ENCODE measurements at places on chromosomes 6 and 20. TPM values are rescaled to one million over a fixed set of nuclear protein-coding genes. Genes with fewer than 3 reads are reported as not detected.

DNA sequence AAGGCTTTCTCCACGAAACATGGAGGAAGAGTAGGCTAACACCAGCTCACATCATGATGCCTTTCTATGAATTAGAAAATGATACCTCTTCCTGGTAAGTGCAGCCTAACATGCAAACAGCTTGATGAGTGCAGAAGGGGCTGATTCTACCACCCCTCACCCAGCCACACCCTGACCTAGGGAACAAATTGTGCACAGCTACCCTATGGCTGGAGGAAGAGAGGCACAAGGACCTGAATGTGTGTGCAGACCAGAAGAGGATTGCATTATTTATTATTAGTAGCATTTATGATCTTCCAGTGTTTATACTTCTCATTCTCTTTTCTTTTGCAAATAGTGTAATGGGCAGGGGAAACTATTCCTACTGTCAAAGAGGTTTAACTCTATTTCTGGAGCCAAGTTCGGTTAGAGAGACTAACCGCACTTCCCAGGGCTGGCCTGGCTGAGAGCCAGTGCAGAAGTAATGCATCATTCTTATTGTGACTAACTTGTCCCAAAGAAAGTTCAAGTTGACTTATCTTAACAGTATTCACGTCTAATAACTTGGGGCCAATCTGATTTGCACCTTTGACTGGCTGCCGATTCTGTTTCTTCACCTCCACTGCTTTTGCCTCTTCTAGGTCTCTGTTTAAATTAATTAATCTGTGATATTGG, 237.5 kb downstream of the CD83 start:
- DNase-seq = no peak

DNA sequence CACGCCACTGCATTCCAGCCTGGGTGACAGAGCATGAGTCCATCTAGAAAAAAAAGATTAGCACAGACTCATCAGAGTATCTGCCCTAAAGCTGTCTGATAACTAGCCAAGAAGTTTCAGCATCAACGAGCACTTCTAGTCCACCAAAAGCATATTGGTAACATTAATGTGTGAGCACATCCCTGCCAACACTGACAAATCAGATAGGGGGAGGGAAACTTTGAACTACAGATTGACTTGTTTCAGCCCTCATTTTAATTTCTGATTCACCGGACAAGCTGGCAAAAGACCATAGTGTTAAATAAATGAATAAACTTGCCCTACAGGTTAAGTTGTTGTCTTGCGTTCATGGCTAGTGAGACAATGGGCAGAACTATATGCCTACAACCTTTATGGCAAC, 7.7 kb upstream of the SEC63 start:
- DNase-seq = no peak

- no peak for DNase-seq
Observed at GRCh38 chr6:95321126-95321525, 256.2 kb upstream of the MANEA start.

- no peak for DNase-seq
Observed at GRCh38 chr6:150313781-150314180, 55.0 kb upstream of the IYD start.

THEMIS gene
- total RNA-seq = not detected

RAET1G gene
- 0.55 TPM for total RNA-seq

LPA gene
- not detected for total RNA-seq

- peak; percentile 90 for DNase-seq
Observed at GRCh38 chr20:63574156-63574828, at the start of gene HELZ2. Gene HELZ2 (minus strand): TSS chr20:63574239. CDS start chr20:63572385, 1,854 bp downstream.

C20orf144 gene
- total RNA-seq = 0.37 TPM

- DNase-seq = no peak
Observed at GRCh38 chr6:11563793-11564192, 26.2 kb downstream of the TMEM170B start.

CFB gene
- 6.9 TPM for total RNA-seq

TSHZ2 gene
- total RNA-seq = not detected

POM121L2 gene
- total RNA-seq = not detected

DNA sequence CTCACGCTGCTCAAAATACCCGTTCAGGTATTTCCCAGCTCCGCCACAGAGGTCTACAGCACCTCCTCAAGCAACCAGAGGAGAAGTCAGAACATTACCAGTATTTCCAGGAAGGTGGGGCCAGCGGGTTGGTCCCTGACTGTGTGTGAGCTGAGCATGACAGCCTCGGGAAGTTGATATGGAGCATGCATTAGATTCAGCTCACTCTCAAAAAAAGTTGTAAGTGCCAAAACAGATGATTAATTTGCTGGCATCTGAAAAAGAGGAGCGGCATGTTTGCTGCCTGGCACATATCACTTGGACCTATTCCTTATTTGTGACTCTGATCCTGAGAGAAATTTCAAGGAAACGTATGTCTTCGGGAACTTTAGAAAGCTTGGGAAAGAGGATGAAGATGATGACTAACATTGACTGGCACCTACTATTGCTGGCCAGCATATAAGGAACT, 32.3 kb downstream of the ELOVL2 start:
- no peak for DNase-seq

GRCh38 chr6:46927066-46927465, 5.3 kb upstream of the ADGRF5 start:
- DNase-seq = no peak

GRCh38 chr6:108800427-108800864, 47.8 kb upstream of the ARMC2 start:
- DNase-seq = no peak

GRCh38 chr6:125363039-125363823, 61.5 kb upstream of the HDDC2 start:
- peak; percentile 87 for DNase-seq

DNA sequence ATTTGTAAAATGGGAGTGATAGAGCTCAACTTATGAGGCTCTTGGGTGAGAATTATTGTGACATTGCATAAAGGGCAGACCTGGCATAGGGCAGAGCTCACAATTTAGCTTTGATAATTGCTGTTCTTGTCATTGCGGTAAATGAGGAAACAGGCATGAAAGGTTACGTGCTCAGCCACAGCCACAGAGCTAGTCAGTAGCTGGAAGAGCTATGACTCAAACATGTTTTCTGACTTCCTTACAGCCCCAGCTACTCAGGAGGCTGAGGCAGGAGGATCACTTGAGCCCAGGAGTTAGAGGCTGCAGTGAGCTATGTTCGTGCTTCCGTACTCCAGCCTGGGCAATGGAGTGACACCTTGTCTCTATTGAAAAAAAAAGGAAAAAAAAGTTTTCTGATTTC, 3.5 kb upstream of the GHRH start:
- no peak for DNase-seq

FAM217A gene
- total RNA-seq = not detected

ASIP gene
- not detected for total RNA-seq

DNA sequence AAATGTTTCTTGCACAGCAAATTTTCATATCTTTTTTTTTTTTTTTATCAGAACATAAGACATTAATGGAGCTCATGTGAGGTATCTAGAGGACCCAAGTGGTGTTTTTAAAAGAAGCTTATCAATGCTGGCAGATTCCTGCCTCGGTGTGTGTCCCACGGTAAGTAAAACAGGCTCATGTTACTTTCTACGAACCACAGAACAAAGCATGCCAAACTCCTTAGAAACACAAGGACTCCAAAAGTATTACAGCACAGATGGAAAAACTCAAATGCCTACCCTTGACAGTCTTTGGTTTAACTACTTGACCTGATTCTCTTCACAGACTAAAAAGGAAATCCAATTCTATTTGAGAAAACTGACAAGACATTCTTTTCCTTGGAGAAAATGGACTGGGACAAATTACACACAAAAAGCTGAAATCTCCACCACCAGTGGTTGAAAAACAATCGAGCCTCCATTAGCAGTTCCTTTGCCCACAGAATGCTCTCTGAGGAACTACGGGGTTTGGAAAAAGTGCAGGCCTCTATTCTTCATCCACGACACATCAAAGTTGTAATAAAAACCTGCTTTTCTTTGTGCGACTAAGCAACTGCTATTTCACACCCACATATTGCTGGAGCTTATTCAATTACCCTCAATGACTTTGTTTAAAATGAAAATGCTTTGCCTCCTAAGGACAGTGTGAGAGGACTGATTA, 5.4 kb downstream of the METTL24 start:
- DNase-seq = no peak

CAP2 gene
- 71.8 TPM for total RNA-seq

DNA sequence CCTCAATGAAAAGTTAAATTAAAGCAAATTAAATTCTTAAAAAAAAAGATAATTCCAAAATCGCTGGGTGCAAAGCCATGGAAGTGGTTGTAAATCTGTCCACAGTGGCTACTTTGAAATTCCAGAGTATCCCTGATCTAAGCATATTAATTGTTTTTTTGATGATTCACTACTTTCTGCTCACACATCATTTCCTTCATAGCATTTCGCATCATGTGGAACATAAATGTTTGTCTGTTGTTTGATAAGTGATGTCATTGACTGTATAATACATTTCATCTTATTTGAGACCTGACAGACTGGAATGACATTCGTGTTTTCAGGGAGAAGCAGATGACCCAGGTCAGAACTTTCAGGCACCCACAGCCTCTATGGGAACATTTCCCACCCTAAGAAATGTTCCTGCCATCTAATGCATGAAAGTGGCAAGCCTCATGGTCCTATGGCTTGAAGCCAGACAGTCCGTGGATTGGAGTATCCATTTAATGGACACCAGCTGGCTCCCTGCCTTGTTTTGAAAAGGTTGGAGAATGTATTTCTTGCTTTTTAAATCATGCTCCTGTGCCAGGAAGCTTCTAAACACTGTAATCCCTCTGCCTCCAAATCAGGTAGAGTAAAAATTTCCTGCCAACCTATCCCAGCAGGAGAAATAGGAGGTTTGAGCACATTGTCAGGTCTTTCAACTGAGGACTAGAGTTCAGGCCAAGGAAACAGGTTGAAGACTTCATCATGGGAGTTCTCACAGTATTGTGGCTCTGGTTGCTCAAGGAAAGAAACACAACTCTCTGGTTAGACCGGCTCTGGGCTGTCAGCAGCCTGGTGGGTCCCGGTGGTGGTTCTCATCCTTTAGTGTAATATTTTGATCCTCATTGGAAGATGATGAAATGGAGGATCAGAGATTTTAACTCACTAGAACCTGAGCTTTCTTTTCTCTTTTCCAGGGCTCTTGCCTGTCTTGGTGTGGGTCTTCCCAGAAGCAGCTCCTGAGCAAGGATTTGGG, 157.9 kb downstream of the SLC24A3 start:
- peak; percentile 34 for DNase-seq

GGTLC1 gene
- not detected for total RNA-seq

DNA sequence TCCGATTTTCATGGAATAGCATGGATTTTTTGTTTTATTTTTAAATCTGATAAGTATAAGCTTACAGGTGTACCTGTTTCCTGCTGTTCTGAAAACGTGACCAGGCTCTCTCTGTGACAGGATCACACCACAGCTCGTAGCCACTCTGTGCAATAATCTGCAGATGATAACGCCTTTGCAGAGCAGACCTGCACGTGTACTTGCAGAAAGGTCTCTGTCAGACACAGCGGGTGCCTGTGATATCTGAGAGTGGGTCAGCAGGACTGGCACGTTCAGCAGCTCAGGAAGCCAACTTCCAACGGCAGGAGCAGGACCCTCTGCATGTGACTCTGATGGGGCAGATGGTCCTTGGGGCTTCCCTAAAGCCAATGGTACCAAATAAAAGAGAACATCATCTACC, 68.6 kb upstream of the HDDC2 start:
- DNase-seq = no peak

LYRM4 gene
- total RNA-seq = 27.1 TPM

DNA sequence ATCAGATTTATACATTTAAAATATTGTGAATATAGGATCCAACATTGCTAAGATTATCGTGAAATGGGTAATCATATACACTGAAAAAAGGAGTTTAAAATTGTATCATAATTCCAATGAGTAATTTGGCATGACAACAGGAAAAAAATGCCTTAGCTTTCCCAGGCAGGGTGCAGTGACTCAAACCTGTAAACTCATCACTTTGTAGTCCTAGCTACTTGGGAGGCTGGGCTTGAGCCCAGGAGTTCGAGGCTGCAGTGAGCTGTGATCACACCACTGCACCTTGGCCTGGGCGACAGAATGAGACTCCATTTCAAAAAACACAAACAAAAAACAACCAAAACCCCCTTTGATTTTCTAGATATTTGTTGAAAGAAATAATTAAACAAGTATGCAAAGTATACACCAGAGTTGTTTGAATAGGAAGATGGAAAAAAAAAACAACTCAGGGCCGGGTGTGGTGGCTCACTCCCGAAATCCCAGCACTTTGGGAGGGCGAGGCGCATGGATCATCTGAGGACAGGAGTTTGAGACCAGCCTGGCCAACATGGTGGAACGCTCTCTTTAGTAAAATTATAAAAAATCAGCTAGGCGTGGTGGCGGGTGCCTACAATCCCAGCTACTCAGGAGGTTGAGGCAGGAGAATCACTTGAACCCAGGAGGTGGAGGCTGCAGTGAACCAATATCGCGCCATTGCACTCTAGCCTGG, 98.7 kb downstream of the TRERF1 start:
- DNase-seq = no peak

ZSCAN26 gene
- total RNA-seq = 19.8 TPM

GRCh38 chr6:53501432-53501831, 43.5 kb downstream of the GCLC start:
- no peak for DNase-seq

- DNase-seq = no peak
Observed at GRCh38 chr20:14609328-14610221, 272.2 kb upstream of the FLRT3 start.

- DNase-seq = no peak
Observed at GRCh38 chr6:85568411-85568810, 25.2 kb downstream of the SNX14 start.

NFATC2 gene
- 0.89 TPM for total RNA-seq
